H4 (cell line): ENCODE measurements at places on chromosomes 13 and 19. TPM values are rescaled to one million over a fixed set of nuclear protein-coding genes. Genes with fewer than 3 reads are reported as not detected.

NLRP7 gene
- total RNA-seq = not detected in 2 replicates

NFIX gene
- 9.6 and 13.8 TPM in 2 replicates for total RNA-seq

PRTN3 gene
- total RNA-seq = 0.72 TPM in 1 of 2 replicates, not detected in the other

ZNF724 gene
- 8.8 and 10.5 TPM in 2 replicates for total RNA-seq

SIGLEC9 gene
- not detected in 2 replicates for total RNA-seq

ADAMTSL5 gene
- 0.72 and 1.8 TPM in 2 replicates for total RNA-seq

RFC3 gene
- total RNA-seq = 38.2 and 41.5 TPM in 2 replicates

DGKH gene
- total RNA-seq = 2.7 and 3.3 TPM in 2 replicates

ZNF560 gene
- total RNA-seq = 0.02 TPM in 1 of 2 replicates, not detected in the other

- no peak for DNase-seq
These were observed 397 bp downstream of the DACT3 start for GRCh38 chr19:46660551-46661019.

GRCh38 chr19:5977222-5977784 is 637 bp downstream of the RANBP3 start:
- no peak for DNase-seq

- DNase-seq = no peak
These were observed 803.1 kb downstream of the UQCRFS1 start for GRCh38 chr19:28409859-28410258.

DNA sequence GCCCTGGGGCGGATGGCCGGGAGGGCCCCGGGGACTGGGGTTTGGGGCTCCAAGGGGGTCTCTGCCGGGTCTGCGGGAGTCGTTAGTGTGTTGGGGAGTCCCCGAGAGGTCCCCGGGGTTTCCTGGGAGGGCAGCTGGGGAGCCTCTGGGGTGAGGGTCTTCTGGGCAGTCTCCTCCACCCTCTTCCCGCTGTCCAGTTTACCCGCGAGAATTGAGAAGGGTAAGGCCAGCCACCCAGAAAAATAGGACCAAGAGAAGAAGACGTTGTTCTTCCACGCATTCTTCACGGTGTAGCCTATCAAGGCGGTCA is 1.0 kb upstream of the ETFB start:
- DNase-seq = no peak

DNA sequence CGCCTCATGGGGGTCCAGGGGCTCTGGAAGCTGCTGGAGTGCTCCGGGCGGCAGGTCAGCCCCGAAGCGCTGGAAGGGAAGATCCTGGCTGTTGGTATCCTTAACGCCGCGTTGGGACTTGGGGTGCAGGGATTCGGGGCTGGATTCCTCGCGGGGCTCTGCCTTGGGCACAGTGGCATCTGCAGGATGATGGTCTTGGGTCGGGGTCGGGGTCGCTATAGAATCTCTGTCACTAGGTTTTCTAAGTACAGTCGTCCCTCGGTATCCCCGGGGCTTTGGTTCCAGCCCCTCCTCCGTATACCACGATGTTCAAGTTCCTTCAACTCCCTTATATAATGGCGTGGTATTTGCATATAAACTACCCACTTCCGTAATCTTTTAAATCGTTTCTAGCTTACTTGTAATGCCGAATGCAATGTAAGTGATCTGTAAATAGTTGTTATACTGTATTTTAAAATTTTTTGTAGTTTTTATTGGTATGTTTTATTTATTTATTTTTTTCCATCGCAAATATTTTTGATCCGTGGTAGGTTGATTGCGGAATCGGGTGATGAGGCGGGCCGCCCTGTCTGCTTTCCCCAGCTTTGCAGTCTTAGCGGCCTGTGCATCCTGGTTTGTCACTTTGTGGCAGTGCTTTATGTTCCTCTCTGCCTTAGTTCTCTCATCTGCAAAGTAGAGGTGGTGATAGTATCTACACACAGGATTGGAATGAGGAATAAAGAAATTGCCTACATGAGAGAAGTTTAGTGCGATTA is 606 bp downstream of the ERCC5 start:
- no peak for DNase-seq

GRCh38 chr13:109157275-109157674 is 527.9 kb downstream of the MYO16 start:
- no peak for DNase-seq

GRCh38 chr19:3336680-3337523 is 29.5 kb upstream of the NFIC start:
- DNase-seq = peak; percentile 91

GRCh38 chr13:33610438-33611120 is 207.4 kb upstream of the RFC3 start:
- peak; percentile 88 for DNase-seq

DNA sequence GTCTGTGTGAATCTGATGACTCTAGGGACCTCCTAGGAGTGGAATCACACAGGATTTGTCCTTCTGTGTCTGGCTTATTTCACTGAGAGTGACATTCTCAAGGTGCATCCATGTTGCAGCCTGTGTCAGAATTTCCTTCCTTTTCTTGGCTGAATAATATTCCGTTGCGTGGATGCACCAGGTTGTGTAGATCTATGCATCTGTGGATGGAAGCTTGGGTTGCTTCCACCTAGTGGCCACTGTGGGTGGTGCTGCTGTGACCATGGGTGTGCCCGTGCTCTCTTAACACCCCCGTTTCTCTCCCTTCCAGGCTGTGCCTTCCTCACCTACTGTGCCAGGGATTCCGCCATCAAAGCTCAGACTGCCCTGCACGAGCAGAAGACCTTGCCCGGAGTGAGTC is 26.2 kb downstream of the CELF5 start:
- DNase-seq = no peak

GRCh38 chr19:29576761-29577648 is 29.1 kb upstream of the POP4 start:
- no peak for DNase-seq

GRCh38 chr13:50613356-50613831 is 230.1 kb downstream of the DLEU7 start:
- DNase-seq = no peak

GRCh38 chr19:47176627-47177090 is 46.0 kb downstream of the SAE1 start:
- no peak for DNase-seq

GRCh38 chr19:49200238-49200862 is 42.8 kb downstream of the TRPM4 start:
- DNase-seq = no peak

DNA sequence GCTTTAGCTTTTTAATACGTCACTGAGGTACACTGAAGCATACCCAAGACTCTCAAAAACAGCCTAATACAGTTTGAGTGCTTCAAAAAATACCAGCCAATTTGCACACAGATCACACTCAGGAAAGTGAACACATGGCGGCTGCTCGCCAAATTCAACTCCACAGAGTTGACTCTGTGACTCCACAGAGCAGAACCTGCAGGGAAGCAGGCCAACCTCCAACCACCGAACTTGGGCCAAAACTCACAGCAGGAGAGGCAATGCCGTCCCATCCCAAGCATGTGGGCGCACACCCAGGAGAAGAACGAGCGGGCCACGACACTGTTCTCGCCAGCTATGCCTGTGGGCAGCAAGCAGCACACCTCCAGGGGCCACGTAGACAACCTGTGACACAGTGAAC is 21.1 kb downstream of the ELL start:
- no peak for DNase-seq

DNA sequence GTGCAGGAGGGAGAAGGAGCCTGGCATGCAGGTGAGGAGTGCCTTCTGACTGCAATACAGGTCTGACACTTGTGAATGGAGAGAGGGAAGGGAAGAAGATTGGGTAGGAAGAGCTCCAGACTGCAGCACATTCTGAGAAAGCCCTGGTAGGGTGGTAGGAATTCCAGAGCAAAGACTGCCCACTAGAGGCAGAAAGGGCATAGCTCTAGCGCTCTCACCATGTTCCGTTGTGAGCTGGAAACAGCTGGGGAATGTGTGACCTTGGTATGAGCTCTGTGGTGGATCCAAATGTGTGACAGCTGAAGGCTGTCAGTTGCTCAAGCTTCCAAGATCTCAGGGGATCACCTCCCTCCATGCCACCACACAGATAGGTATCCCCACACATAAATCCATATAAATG is 2.9 kb upstream of the MTUS2 start:
- DNase-seq = no peak

GRCh38 chr13:47186471-47186870 is 289.6 kb upstream of the HTR2A start:
- DNase-seq = no peak

DNA sequence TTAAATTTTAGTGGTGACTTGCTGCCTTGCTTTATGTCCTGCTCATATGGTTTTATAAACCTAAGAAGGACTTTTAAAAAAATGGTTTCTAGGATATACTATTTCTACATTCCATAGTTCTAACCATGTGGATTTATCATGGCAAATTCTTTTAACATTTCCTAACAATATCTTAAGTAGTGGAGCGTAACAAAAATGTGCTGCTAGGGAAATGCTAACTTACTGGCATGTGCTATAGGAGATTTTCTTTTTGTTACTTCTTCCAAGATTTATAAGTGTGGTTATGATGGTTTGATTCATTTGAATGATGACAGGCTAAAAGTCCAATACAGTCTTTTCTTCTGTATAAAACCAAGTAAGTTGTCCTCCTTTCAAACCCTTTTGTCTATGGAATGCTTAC is 713.7 kb downstream of the SLITRK1 start:
- DNase-seq = no peak

- DNase-seq = no peak
These were observed 24.0 kb downstream of the ZBTB7A start for GRCh38 chr19:4042731-4043082.

DNA sequence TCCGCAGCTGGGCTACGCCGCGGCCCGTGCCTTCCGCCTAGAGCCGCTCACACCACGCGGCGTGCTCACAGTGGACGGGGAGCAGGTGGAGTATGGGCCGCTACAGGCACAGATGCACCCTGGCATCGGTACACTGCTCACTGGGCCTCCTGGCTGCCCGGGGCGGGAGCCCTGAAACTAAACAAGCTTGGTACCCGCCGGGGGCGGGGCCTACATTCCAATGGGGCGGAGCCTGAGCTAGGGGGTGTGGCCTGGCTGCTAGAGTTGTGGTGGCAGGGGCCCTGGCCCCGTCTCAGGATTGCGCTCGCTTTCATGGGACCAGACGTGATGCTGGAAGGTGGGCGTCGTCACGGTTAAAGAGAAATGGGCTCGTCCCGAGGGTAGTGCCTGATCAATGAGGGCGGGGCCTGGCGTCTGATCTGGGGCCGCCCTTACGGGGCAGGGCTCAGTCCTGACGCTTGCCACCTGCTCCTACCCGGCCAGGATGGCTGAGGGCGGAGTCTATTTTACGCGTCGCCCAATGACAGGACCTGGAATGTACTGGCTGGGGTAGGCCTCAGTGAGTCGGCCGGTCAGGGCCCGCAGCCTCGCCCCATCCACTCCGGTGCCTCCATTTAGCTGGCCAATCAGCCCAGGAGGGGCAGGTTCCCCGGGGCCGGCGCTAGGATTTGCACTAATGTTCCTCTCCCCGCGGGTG is 7.4 kb downstream of the DBP start:
- DNase-seq = no peak

- DNase-seq = no peak
These were observed 11.9 kb upstream of the PRKD2 start for GRCh38 chr19:46728693-46729339.

DNA sequence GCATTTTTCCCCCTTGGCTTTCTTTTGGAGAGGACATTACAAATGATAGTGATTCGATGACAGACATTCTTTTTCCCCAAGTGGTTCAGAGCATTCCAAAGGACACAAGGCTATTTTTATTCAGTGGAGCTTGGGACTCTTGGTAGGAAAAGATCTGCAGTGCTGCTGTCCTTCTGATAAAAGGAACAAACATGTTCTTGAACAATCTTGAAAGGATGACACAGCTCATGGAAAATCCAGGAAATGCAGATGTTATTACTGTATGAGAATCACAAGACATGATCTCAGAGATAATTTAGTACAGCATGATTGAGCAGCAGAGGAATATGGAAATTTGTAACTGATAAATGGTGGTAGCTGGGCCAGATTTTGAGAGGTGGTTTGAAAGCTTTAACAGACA is 96.2 kb upstream of the RFC3 start:
- DNase-seq = no peak

- DNase-seq = no peak
These were observed at the start of gene PGPEP1 for GRCh38 chr19:18340190-18340989. Gene PGPEP1, plus strand, starts transcription at chr19:18340598. Its CDS starts 84 bp downstream, at chr19:18340682.
